ENCODE measurements at places on chromosomes 7 and 10.
A peak's percentile ranks its signal among the peaks of the same experiment; 100 is the strongest.

DNA sequence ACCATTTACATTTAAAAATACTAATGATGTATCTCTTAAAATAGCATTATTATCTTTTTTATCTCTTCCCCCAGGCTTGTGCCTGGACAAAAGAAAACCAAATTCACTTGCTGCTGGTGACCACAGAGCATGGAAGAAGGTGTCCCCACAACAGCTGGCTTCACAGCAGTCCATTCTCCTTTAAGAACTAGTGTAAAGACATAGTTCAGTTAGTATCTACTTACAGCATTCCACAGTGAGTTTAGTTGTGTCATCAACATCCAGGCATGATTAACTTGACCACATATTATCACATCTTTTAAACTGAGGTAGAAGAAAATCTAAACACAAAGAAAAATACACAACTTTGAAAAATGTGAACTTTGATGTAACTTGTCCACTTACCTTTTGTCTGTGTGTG lies 55.0 kb downstream of the LRRC17 start:
- DNase-seq: no peak

- no peak for DNase-seq
Observed at GRCh38 chr7:125355899-125356298, 426.3 kb upstream of the POT1 start.

- no peak for DNase-seq
Observed at GRCh38 chr10:71263376-71263775, 51.0 kb downstream of the UNC5B start.

- DNase-seq: peak; percentile 78
Observed at GRCh38 chr7:26199301-26200037, 1.1 kb downstream of the HNRNPA2B1 start.

- no peak for DNase-seq
Observed at GRCh38 chr10:106436123-106436715, 728.3 kb downstream of the SORCS1 start.

DNA sequence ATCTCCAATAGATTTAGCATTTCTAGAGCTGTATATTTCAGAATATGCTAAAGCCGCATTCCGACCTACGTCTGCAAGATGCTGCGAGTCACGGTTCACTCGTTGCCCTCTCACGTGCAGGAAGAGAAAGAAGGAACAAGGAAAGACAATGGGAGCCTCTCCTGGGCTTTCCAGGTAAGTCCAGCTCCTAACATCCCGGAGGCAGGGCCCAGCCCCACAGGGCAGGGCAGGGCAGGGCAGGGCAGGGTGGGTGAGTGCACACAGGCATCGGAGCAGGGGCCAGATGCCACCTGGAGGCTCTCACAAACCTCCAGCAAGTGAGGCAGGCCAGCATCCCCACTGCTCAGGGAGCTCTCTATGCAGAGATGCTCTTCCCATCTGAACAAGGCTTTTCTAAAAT lies 50.8 kb downstream of the VOPP1 start:
- no peak for DNase-seq

- peak; percentile 77 for DNase-seq
Observed at GRCh38 chr7:26667514-26668133, 196.8 kb downstream of the SKAP2 start.

GRCh38 chr7:70706204-70706603 lies 425.7 kb upstream of the GALNT17 start:
- DNase-seq: no peak

Measured in ureter (tissue), 1 donor.